ENCODE measurements at places on chromosomes 13 and 19.

DNA sequence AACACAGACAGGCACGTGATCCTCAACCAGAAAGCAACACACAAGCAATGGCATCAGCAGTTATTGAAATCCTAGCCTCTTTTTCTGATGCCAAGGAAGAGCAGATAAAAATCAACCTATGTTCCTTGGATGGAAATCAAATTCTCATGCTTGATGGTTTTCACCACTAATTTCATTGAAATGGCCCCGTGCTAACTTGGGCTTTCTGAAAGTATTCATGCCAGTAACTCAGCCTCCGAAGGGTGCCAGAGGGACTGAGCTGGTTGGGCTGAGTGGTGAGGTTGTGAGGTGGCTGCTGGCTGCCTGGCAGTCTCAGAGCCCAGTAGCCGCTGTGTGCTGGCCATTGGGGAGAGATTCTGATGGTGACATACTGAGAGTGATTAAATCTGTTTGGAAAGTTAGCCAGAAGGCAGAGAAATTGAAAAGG lies 309.3 kb downstream of the DCT start:
- DNase-seq: no peak

- no peak for DNase-seq
Measured at GRCh38 chr13:36051082-36051481, 80.1 kb downstream of the DCLK1 start.

- DNase-seq: no peak
Measured at GRCh38 chr13:73266640-73267180, 207.9 kb downstream of the KLF5 start.

GRCh38 chr13:90336507-90336906 lies 1011.0 kb upstream of the MIR17HG start:
- no peak for DNase-seq

GRCh38 chr13:26498656-26499601 lies 58.6 kb upstream of the WASF3 start:
- no peak for DNase-seq

- DNase-seq: no peak
Measured at GRCh38 chr19:55068950-55069864, 6.3 kb upstream of the RDH13 start.

GRCh38 chr19:21838646-21839045 lies 2.7 kb upstream of the ZNF43 start:
- no peak for DNase-seq

Measured in T-helper 9 cell (primary cell).